Smooth muscle cell of bladder (primary cell): ENCODE measurements at places on chromosomes 11 and 22. TPM values are rescaled to one million over a fixed set of nuclear protein-coding genes. Genes with fewer than 3 reads are reported as not detected.

TPH1 gene
- 0.09 and 0.14 TPM in 2 replicates for total RNA-seq

PISD gene
- 25.0 and 34.9 TPM in 2 replicates for total RNA-seq

C11orf87 gene
- total RNA-seq: under 0.01 TPM in 1 of 2 replicates, not detected in the other

FGF3 gene
- total RNA-seq: not detected in 2 replicates

SLC15A3 gene
- 13.8 and 15.8 TPM in 2 replicates for total RNA-seq
